Activated CD4-positive, alpha-beta T cell treated with anti-CD3 and anti-CD28 coated beads for 4 hours (primary cell): ENCODE measurements at places on chromosomes 16 and 17.

DNA sequence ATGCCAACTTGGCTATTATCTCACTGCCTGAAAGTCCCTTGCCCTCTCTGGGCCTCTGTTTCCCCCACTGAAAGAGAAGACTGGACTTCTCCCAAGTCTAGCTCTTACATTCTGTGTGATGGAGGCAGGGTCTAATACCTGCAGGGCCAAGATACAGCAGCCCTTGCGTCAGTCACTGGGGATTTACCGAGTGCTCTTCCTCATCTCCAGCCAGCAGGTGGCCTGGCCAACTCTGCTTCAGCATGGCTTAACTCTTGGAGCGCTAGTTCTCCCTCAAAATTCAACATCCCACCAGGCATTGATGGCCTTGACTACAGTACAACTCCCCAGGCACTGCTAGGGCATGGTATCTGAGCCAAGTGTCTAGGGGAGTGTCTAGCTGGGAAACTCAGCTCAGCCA lies 19.9 kb upstream of the MTMR4 start:
- no peak for DNase-seq

DNA sequence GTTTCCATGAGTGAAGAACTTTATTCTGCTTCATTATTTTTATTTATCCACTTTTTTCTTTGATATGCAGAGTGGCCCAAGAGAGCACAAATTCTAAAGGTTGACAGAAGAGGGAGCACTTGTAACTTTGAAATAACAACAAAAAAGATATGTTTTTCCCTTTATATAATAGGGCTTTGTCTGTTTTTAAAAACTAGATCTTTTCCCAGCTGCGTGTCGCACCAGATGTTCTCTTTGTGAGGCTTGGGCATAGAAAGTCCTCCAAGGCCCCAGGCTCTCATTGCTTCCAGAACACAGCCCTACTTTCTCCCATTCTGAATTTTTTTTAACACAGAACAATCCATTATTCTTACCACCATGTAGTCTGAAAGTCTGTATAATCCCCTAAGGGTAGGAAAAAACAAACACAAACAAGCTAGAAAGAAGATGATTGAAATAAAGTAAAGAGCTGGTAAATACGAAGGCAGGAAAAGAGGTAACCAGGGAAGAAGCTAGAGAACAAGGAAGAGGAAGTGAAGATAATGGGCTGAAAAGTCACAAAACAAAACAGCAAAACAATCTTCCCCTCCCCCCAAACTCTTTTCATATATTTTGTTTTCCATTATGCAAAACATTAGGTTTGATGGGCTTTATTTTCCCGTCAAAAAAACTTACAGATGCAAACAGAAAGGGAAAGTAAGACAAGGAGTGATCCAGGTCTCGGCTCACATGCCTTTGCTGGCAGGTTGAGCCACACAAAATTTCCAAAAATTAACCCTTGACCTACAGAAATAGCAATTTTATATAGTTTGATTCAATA lies 160.4 kb downstream of the ABCA8 start:
- DNase-seq: no peak

- no peak for DNase-seq
Observed at GRCh38 chr16:53952215-53953208, 248.6 kb downstream of the FTO start.

DNA sequence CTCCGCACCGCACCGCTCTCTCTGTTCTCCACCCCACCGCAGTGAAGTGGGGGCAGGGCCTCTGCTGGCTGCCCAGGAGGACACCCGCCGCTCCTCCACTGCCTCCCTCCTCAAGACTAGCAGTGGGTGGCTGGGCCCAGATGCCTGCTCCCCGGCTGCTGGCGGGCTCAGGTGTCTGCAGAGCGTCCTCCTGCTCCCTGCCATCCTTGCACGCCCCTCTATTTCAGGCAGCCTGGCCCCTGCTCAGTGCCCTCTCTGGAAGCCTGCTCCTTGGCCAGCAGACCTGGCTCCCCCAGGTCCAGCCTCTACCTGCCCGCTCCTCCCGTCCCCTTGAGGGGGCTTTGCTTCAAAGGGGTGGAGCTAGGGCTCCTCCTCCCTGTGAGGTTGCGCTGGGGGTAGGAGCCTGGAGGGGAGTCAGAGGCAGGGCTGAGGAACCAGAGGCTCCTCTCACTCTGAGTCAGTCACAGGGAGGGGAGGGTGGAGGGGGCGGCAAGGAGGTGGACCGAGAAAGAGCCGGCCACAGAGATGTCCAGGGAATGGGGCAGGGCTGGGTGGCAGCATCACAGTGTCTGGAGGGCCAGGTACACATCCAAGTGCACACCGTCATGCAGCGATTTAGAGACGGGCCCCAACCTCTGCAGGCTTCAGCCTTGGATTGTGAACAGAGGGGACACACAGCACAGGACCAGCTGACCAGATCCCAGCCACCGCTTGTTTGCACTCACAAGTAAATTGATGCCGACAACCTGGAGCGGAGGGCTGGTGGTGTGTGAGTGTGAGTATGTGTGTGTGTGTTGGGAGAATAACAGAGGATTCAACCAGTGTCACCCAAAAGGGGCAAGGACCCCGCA lies 9.8 kb upstream of the TMEM92 start:
- no peak for DNase-seq

- no peak for DNase-seq
Observed at GRCh38 chr17:36625188-36625587, 23.8 kb downstream of the MRM1 start.

DNA sequence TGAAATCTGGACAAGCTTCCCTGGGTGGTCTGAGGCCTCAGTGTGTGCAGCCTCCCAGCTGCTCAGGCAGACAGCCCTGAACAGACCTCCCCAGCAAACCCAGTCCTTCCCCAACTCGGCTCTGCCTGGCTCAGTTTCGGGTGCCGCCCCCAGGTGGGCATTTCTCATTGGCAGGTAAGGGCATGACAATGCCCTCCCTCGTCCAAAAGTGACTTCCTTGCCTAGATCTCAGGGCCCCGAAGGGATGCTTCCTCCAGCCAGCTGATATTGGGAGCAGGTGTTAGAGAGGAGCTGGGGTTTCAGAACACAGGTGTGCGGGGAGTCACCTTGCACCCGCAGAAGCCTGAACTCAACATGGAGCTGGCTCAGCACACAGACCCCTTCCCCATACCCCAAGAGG lies 3.8 kb upstream of the PPL start:
- no peak for DNase-seq

DNA sequence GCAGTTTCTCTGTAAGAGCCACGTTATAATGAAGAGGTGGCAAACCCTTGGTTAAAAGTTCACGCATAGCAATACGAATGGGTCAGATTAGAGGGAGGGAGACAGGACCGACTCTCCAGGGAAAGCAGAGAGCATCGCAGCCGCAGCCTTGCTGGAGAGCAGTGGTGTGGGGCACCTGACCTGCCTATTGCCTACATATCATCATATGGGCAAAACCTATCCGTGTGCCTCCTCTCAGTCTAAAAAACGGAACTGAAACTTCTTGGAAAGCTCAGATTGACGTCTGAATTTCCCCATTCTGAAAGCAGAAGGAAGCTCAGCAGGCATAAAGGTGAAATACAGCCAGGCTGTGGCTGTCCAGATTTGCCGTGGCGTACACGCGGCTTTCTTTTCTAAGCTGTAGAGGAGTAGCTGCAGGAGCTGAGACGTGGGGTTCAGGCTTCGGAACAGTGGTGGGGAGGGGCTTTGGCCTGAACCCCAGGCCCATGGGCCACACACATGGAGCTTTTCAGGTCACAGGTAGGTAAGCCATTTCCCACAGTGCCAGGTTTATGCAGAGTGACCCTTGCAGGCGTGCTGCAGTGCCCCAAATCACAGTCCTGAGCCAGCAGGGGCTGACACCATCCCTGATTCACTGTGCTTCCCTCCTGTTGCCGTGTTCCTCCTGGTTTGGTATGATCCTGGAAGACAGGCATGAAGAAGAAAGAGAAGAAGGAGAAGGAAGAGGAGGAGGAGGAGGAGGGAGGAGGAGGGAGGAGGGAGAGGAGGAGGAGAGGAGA lies 41.6 kb upstream of the TNRC6C start:
- DNase-seq: no peak

DNA sequence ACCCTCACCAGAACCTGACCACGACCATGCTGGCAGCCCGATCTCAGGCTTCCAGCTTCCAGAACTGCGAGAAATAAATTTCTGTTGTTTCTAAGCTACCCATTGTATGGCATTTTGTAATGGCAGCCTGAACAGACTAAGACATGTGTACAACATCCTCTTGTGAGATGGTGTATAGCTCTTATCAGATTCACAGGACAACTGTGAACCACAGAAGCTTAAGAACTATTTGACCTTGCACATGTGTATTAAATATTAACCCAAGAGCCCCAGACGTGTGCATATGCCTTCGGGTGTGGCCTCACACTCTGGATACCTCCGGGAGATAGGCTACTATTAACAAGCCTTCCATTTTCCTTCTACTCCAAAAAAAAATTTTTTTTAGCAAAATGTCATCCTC lies 248.9 kb downstream of the SLC39A11 start:
- DNase-seq: no peak

GRCh38 chr16:56460101-56460500 lies 8.7 kb downstream of the OGFOD1 start:
- no peak for DNase-seq
